ENCODE measurements at places on chromosomes 6 and 20. TPM values are rescaled to one million over a fixed set of nuclear protein-coding genes. Genes with fewer than 3 reads are reported as not detected.

The THBS2 gene
- 5.5 TPM for total RNA-seq

The TRIM31 gene
- 6.3 TPM for total RNA-seq

The TREM2 gene
- total RNA-seq: 2.8 TPM

The BMP5 gene
- 26.5 TPM for total RNA-seq

Measured in hepatocyte (in vitro differentiated cells).